Myometrial cell (primary cell): ENCODE measurements at places on chromosomes 2 and 18. TPM values are rescaled to one million over a fixed set of nuclear protein-coding genes. Genes with fewer than 3 reads are reported as not detected.

Gene STPG4
- total RNA-seq, result 1.2 TPM in 1 of 2 replicates, not detected in the other

Gene CDCA7
- total RNA-seq, result 7.2 and 14.9 TPM in 2 replicates

Gene CDH19
- total RNA-seq, result not detected in 2 replicates

Gene CD302
- 7.5 and 8.5 TPM in 2 replicates for total RNA-seq

Gene GREB1
- 0.18 TPM in 1 of 2 replicates, not detected in the other for total RNA-seq

Gene TSHZ1
- 5.2 and 5.7 TPM in 2 replicates for total RNA-seq
